T47D (cell line): ENCODE measurements at places on chromosomes 7 and 10.

GRCh38 chr10:97508342-97508741 lies 9.6 kb downstream of the UBTD1 start:
- no peak for DNase-seq

GRCh38 chr10:508726-509125 lies 180.7 kb downstream of the DIP2C start:
- no peak for DNase-seq

GRCh38 chr10:11344550-11344949 lies 266.9 kb downstream of the USP6NL start:
- DNase-seq = no peak

- no peak for DNase-seq
These were observed 35.1 kb downstream of the MAD1L1 start for GRCh38 chr7:2197436-2198155.

DNA sequence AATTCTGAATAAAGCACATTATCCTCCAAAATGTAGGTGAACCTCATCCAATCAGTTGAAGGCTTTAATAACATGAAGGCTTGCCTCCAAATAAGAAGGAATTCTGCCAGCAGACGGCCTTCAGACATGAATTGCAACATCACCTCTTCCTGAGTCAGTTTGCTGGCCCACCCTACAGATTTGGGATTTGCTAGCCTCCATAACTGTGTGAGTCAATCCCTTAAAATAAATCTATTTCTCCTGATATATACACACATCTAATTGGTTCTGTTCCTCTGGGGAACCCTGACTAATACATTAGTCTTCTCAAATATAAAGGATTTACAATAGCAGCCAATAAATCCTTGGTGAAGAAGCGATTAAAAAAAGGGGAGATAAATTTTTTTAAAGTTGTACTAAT lies 34.8 kb upstream of the OSBPL3 start:
- DNase-seq = no peak

GRCh38 chr7:142097571-142097970 lies 13.9 kb upstream of the MGAM2 start:
- no peak for DNase-seq

- DNase-seq = no peak
These were observed 29.0 kb upstream of the KNDC1 start for GRCh38 chr10:133131053-133131452.

DNA sequence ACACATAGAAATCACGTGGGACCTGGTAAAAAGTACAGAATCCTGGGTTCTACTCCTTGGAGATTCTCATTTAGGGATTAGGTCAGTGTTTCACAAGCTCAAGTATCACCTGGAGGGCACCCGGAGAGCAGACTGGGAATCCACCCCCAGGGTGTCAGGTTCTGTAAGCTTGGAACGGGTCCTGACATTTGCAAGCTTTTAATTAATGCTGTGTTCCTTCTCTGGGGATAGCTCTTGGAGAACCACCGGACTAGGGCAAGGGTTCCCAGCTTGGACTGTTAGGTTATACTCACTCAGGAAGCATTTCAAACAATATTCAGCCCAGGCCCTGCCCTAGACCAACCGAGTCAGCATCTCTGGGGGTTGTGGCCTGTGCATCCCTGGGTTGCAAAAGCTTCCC lies 23.0 kb downstream of the TCF7L2 start:
- DNase-seq = no peak

GRCh38 chr7:101854084-101854865 lies 36.8 kb downstream of the CUX1 start:
- no peak for DNase-seq

- DNase-seq = no peak
These were observed 10.5 kb downstream of the FAM53B start for GRCh38 chr10:124733571-124734245.

DNA sequence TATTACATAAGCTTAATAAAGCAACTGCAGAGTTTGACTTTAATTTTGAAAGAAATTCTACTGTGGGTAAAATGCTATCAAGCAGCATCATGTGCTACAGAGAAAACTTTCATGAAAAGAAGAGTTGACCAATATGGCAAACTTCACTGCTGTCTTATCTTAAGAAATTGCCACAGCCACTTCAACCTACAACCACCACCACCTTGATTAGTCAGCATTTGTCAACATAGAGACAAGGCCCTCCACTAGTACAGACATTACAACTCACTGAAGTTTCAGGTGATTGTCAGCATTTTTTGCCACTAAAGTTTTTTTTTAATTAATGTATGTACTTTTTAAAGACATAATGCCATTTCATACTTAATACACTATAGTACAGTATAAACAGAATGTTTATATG lies 350.3 kb downstream of the HPSE2 start:
- DNase-seq = no peak

GRCh38 chr10:33244354-33244967 lies 90.0 kb downstream of the NRP1 start:
- DNase-seq = no peak
